ENCODE measurements at places on chromosomes 3 and 15.

GRCh38 chr3:153171256-153171655 lies 9.2 kb downstream of the RAP2B start:
- DNase-seq = no peak

GRCh38 chr3:23600167-23600871 lies 205.4 kb upstream of the UBE2E1 start:
- DNase-seq = no peak

GRCh38 chr15:40782609-40783227 lies 12.9 kb downstream of the C15orf62 start:
- no peak for DNase-seq

DNA sequence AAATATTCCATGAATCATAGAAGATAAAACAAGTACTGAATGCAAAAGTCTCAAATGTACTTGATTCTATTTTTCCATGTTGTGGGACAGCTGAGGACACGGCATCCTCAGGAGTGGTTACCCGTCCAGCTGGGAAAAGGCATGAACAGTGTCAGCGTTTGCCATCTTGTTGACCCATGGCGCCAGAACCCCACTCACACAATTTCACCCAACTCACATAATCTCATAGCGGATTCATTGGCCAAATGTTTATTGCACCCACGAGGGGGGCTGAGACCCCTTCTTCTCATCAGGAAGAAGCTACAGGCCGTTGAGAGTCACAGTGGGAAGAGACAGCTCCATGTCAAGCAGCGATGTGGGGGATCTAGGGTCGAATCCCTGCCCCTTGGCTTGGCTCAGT lies 72.9 kb downstream of the OCA2 start:
- DNase-seq = no peak

GRCh38 chr15:69118089-69118488 lies 42.3 kb upstream of the GLCE start:
- no peak for DNase-seq

GRCh38 chr15:60729850-60730458 lies 251.0 kb upstream of the ICE2 start:
- no peak for DNase-seq

DNA sequence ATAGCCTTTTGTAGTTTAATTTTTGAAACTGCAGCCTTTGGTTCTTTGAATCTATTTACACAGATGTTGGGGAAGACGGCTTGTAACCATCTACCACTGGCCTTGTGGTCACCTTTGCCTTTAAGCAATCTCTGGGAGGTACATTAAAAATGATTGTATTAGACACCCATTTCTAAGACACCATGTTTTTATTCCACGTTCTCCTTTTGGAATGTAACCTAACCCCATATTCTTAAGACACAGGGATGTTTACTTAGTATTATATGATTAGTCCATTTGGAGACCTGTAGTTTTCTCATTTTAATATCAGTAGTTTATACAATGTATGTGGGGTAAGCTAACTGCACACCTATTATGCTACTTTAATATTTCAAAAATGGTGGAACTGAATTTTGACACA lies 175.1 kb upstream of the PLSCR5 start:
- no peak for DNase-seq

DNA sequence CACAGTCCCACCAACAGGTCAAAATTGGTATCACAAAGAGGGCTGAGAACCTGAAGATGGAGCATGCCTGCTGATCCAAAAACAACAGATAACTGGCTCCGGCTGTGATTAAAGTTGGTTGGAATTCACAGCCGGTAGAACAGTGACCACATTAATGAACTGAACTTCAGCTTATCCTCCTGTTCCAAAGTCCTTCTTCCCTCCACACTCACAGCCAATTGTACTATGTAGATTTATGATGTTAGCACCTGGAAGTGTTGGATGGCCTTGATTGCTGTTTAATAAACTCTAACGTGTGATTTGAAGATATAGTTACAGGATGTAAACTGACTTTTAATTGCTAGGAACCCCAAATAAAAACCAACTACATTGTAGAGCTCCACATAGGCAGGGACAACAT lies 367.3 kb upstream of the FRG2C start:
- DNase-seq = no peak

GRCh38 chr15:22902578-22902977 lies 64.1 kb downstream of the NIPA2 start:
- DNase-seq = no peak

DNA sequence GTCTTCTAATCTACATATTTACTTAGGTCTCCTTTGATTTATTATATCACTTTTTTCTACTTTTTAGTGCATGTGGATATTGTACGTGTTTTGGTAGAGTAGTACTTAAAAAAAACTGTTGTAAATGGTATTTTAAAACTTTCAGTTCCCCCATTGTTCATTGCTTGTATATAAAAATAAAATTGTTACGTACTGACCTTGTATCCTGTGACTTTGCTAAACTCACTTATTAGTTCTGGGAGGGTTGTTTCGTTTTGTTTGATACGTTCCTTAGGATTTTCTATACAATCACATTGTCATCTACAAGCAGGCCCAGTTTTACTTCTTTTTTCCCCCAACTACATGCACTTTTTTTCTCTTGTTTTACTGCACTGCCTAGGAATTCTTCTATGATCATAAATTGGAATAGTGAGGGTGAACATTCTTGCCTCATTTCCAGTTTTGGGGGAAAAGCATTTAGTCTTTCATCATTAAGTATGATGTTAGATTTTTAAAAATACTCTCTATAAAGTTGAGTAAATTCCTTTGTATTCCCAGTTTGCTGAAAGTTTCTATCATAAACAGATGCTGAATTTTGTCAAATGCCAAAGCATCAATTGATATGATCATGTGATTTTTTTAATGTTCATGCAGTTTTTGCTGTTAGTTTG lies 33.5 kb upstream of the ACKR4 start:
- no peak for DNase-seq

DNA sequence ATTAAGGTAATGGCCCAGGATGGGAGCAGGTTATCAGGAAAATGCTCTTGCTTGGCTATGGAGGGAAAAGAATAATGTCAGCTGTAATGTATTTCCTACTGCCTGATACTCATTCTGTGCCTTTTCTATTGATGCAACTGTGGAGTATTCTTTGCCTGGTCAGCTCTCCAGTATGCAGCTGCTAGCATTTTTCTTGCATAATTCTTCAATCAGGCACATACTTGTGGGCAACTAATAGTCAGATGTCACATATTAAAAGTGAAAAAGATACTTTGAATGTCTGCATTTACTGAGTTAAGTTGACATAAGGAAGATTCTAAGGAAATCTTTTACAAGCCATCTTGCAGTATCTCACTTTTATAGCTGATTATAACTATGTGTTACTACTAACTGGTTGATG lies 29.5 kb downstream of the CD80 start:
- DNase-seq = no peak

DNA sequence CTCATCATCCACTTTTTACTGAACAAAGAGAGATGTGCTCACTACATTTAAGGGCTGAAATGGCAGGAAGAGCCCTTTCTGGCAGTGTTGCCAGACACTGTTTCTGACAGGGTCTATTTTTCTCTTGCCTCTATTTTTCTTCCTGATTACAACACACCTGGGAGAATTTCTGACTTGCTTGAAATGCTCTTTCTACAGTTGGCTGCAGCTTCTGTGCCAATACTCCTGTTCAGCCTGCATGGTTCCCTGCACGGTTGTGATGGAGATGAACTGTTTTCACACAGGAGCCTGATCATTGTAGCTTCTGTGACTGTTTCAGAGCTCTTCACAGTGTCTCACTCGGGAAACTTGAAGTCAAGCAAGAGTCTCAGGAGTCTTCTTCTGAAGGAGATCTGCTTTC lies 83.0 kb upstream of the DLG1 start:
- no peak for DNase-seq

DNA sequence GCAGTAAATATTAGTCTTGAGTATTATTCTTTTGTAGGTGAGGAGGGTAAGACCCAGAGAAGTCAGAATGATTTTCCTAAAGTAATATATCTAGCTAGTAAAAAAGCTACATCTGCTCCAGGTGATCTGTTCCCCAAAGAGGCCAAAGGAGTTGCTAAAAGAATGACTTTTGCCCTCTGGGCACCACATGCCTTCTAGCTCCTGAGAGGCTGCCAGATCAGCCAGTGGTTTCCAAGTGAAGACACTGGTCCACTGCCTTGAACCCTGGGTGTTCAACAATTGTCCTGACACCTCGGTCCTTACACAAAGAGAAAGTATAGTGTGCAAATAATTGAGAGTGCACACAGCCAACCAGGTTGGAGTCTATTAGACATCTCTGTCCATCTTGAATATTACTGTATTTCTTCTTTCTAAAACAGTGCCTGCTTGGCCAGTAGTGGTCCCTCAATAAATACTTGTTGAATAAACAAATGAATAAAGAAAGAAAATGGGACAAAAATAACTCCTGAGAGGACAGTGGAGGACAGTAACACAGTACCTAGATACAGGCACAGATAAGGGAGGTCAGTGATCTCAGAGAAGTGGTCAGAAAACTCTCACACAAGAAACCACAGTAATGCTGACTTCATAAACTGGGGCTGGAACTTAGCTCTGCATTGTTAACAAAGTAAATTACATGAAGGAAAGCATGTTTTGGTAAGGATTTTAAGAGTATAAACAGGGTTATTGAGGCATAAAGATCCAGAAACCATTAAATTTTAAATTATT lies 56.6 kb upstream of the CSTA start:
- DNase-seq = no peak

- DNase-seq = no peak
These were observed 60.1 kb downstream of the RASGRF1 start for GRCh38 chr15:79030470-79030869.

- no peak for DNase-seq
These were observed 46.3 kb downstream of the EBLN2 start for GRCh38 chr3:73107676-73108187.

GRCh38 chr3:74119221-74119620 lies 494.5 kb upstream of the PDZRN3 start:
- no peak for DNase-seq

DNA sequence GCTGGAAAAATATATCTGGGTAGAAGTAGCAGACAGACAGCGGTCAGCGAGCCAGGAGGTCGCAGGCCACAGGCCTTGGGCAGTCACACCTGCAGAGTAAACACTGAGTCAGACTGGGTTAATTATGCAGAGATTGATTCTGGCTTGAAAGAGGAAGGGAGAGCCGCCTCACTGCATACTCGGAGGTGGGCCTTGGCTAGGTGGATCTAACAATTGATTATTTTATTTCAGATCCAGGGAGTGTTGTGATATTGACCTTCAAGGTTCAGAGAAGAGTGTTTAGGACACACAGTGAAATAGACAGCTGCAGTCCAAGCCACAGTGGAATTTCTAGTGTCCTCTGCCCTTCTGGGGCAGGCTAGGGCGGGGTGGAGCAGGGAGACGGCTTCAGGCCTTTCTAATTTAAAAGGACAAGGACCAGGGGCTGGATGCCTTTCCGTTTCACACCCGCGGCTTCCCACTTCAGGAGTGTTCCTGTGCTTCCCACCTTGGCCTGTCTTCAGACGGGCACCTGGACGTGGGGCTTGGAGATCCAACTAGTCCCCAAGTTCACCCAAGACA lies 237.3 kb downstream of the XXYLT1 start:
- no peak for DNase-seq

GRCh38 chr3:159934216-159934615 lies 54.4 kb upstream of the IL12A start:
- DNase-seq = no peak

GRCh38 chr3:51982838-51983577 lies at the start of gene ACY1:
Gene ACY1, plus strand, starts transcription at chr3:51983535. Its CDS starts 530 bp downstream, at chr3:51984065.
- DNase-seq = peak; percentile 78

GRCh38 chr3:19165654-19166053 lies 17.3 kb downstream of the KCNH8 start:
- no peak for DNase-seq

GRCh38 chr3:53255423-53255774 lies 423 bp downstream of the TKT start:
- peak; percentile 57 for DNase-seq

GRCh38 chr15:45653702-45654424 lies 19.0 kb downstream of the SQOR start:
- no peak for DNase-seq

DNA sequence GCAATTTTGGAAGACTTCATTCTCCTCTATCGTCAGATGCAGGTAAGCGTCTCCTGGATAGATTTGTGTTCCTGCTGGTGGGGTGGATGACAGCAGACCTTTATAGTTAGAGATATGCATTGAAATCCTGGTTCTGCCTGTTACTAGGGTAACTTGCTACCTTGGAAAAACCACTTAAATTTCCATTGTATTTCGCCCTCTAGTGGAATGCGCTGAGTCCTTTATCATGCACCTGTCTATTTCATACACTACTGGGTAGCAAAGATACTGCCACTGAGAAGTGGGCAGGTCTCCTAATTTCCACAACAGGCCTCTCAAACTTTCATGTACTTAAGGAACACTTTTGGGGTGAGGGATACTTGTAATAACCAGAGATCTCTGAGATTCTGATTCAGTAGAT lies 209.5 kb upstream of the SUCLG2 start:
- no peak for DNase-seq

GRCh38 chr3:33385423-33385822 lies 54.8 kb downstream of the UBP1 start:
- DNase-seq = no peak

Measured in midbrain (tissue), 1 donor.